ENCODE measurements at places on chromosomes 6 and 20.

- DNase-seq = peak; percentile 69
Observed at GRCh38 chr6:15399641-15400470, 154.0 kb downstream of the JARID2 start.

DNA sequence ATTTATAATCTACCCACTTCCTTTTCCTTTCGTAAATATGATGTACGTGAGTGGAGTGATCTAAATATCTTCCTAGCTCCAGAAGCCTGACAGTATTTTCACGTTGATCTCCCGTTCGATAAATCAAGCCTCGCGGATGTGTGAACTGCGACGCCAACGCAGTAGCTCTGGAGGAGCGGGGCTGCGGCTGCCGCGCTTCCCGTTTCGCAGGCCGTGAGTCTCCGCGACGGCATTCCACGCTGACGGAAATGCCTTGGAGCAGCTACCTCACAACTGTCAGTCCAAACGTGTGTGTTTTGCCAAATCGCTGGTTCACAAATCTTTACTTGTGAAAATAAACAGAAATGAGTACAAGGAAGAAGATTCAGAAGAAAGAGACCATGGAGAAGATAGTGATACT lies 41.2 kb downstream of the BTBD3 start:
- no peak for DNase-seq

DNA sequence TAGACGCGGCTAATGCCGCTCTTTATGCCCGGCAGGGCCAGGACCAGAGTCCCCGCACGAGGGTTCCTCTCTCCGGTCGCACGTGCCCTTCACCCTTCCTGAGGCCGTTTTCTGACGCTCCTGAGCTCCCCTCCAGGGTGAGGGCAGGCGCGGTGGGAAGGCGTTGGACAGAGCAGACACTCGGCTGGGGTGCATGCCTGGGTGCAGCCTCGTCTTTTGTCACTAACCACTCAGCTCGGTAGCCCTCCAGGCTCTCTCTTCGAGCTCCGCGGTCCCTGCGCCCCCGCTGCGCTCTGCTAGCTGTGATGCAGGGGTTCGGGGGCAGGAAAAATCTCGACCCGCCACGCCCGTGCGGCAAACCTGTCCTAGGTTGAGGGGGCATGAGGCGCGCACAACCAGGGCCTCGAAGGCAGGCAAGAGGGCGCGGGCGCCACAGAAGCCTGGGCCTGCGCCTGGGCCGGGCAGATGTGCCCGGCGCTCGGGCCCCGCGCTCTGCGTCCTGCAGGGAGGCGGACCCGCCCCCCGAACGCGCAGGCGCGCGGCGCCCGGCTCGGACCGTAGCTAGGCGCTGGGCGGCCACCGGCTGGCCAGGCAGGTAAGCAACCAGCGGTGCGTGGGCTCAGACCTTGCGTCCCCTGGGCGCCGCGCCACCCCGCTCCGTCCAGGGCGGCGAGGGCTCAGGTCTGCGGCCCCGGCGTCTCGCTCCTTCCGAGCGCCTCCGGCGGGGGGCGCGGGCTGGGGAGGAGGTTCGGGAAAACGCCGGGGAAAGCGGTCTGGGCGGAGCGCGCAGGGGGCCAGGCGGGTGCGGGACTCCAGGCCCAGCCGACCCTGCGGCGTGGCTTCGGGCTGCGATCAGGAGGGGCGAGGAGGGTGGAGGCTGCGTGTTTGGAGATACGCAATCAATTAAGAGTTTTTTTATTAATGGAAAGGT lies at the start of gene L3MBTL1:
Gene L3MBTL1, plus strand, starts transcription at position 548 of the 931 bp plus-strand sequence. CDS start 5,807 bp downstream, outside the sequence.
- peak; percentile 90 for DNase-seq

GRCh38 chr6:168083514-168083885 lies 4.5 kb upstream of the FRMD1 start:
- DNase-seq = no peak

GRCh38 chr6:108492131-108492766 lies 68.5 kb upstream of the FOXO3 start:
- no peak for DNase-seq

- peak; percentile 67 for DNase-seq
Observed at GRCh38 chr6:43011207-43011606, 2.5 kb downstream of the MEA1 start.

- peak; percentile 80 for DNase-seq
Observed at GRCh38 chr20:36465109-36466080, 75.9 kb upstream of the MYL9 start.

- peak; percentile 19 for DNase-seq
Observed at GRCh38 chr6:1481286-1481685, 91.9 kb downstream of the FOXF2 start.

DNA sequence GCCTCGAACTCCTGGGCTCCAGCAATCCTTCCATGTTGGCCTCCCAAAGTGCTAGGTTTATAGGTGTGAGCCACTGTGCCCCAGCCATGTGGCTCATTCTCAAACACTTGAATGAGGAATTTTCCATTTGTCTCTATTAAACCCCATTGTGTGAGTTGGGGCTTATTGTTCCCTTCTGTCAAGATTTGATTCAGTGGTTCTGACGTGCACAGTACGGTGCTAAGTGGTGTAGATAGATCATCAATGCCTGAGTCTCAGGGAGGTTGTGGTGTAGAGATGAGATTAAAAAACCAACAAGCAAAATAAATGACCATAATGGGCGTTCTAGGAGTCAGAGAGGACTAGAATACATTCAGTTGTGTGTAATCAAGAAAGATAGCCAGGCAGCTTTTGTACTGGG lies 335.6 kb downstream of the PRL start:
- DNase-seq = no peak

GRCh38 chr6:221531-222349 lies 70.5 kb upstream of the DUSP22 start:
- DNase-seq = no peak

DNA sequence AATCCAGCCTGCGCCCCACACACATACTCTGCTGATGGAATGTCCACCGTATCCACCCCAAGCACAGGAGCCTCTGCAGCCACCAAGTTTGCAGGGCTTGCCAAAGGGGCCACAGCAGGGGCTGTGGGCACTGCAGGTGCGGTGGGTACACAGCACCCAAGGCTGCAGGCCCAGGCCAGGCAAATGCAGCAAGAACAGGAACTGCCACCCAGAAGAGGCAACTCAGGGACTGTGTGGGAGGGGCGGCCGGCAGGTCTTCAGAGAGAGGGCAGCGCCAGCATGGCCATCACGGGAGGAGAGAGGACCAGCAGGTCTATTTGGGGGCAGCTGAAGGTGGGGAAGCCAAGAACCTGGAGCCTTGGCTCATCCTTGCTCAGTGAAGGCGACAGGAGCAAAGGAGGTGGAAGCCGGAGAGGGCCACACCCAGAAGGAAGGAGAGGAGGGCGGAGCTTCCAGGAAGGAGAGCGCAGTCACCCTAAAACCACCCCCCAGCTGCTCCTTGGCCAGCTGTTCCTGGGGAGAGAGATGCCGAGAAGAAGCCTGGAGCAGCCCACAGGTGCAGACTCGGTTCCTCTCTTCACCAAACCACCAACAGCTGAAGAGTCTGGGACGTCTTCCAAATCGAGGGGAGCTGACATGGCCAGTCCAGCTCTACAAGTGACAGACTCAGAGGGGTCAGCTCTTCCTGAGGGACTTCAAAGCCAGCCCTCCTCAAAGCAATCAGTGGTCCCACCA lies 265.1 kb upstream of the CDYL start:
- DNase-seq = no peak
